ENCODE measurements at places on chromosomes 5 and 9. TPM values are rescaled to one million over a fixed set of nuclear protein-coding genes. Genes with fewer than 3 reads are reported as not detected.

Gene FOXD4L4
- total RNA-seq = not detected

Gene AGXT2
- total RNA-seq = not detected

Gene STPG3
- not detected for total RNA-seq

Gene WDR31
- 1.2 TPM for total RNA-seq

Gene VLDLR
- 4.6 TPM for total RNA-seq

Gene ACSL6
- total RNA-seq = 0.34 TPM

Gene MZB1
- total RNA-seq = not detected

Gene PCDHGA9
- total RNA-seq = 2.7 TPM

All from A375 (cell line).